ENCODE measurements at places on chromosomes 16 and 17.

GRCh38 chr16:68362947-68363657 lies 52.3 kb downstream of the PRMT7 start:
- no peak for DNase-seq

- DNase-seq, result no peak
These were observed 22.4 kb downstream of the SOCS3 start for GRCh38 chr17:78337244-78338109.

GRCh38 chr16:85006639-85007038 lies 4.7 kb downstream of the ZDHHC7 start:
- DNase-seq, result no peak

- DNase-seq, result no peak
These were observed 3.9 kb downstream of the IGFBP4 start for GRCh38 chr17:40447148-40447644.

DNA sequence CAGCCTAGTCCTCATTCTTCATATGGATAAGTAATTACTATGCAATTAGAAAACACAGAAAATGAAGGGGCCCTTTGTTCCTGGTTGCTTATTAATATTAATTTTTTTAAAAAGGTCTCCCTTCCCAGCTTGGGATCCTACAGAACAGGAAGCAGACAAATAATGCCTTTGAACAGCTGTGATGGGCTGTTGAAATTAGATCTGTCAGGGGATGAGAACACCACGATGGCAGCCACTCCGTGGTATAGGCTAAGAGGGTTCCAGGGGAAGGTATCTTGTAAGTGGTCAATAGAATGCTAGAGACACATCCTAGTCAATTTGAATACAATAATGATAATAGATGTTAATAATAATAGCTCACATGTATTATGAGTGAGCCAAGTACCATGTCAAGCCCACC lies 83.1 kb downstream of the CCDC182 start:
- DNase-seq, result no peak

- no peak for DNase-seq
These were observed 33.1 kb downstream of the SMARCE1 start for GRCh38 chr17:40614431-40615067.

DNA sequence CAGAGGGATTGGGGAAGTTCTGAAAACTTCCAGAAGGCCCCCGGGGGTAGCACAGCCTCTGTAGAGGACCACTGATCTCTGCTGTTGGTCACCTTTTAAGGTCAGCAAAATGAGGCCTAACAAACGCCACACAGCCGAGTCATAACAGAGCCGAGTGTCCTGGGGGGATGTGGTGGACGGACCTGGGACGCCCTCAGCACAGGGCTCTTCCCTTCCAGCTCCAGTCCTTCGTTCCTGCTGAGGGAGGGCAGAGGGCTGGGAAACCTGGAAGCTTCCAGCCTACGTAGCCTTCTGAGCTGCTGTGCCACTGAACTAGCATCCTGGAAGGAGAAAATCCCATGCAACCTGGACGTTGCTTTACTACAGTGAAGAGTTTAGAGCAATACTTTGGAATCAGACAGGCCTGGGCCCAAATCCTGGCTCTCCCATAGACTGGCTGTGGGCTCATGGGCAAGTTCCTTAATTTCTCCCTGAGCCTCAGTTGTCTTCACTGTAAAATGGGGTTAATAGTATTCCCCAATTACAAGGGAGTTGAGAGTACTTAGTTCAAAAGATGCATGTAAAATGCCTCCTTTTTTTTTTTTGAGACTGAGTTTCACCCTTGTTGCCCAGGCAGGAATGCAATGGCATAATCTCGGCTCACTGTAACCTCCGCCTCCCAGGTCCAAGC lies 34.4 kb upstream of the ZCCHC14 start:
- no peak for DNase-seq

- no peak for DNase-seq
These were observed 75.4 kb downstream of the HLF start for GRCh38 chr17:55340176-55340575.

GRCh38 chr17:44308865-44309264 lies 464 bp downstream of the RUNDC3A start:
- no peak for DNase-seq

DNA sequence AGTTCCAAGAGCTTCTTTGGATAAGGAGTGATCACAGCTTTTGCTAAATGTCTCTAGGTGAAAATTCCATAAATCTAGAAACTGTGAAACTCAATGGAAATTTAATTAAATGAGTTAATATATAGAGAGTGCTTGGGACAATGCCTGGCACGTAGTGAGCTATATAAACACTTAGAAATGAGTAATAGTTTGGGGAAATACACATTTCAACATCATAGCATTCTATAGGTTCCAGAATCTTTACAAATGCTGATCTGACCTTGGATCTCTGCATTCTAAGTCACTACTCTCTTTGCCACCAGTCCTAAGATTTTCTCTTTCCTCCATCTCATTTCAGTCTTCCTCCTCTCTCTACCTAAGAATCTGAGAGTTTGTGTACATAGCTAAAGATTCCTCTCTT lies 175.6 kb downstream of the SOX9 start:
- DNase-seq, result no peak

DNA sequence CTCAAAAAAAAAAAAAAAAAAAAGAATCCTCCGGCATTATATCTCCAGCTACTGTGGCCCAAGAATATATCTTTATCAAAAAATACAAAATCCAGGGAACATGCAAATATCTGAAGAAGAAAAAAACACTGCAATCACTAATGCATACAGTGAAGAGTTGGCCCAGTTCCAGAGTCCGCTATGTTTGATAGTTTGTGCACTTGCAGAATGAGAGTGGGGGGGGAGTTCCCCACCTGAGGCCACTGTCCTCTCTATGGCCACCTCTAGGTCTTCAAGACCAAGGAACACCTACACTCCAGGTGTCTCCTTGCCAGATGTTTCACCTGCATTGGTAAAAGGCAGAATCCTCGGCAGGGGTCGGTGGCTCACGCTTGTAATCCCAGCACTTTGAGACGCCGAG lies 4.0 kb downstream of the ZNF785 start:
- no peak for DNase-seq

DNA sequence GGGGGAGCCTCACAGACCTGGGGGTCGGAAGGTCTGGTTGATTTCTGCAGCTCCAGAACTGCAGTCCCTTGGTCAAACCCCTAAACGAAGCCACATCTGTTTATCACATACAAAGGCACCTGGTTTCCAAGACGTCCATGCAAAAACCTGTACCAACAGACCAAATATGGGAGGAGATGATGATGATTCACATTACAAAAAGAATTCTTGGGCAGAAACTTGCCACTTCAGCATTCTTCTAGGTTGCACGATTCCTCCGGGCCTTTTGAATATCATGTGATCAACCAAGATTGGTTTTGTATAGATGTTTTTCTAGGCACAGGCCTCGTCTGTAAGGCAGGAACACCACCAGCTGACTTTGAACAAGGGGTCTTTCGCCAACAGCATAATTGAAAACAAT lies 466.3 kb downstream of the SOX9 start:
- DNase-seq, result no peak

DNA sequence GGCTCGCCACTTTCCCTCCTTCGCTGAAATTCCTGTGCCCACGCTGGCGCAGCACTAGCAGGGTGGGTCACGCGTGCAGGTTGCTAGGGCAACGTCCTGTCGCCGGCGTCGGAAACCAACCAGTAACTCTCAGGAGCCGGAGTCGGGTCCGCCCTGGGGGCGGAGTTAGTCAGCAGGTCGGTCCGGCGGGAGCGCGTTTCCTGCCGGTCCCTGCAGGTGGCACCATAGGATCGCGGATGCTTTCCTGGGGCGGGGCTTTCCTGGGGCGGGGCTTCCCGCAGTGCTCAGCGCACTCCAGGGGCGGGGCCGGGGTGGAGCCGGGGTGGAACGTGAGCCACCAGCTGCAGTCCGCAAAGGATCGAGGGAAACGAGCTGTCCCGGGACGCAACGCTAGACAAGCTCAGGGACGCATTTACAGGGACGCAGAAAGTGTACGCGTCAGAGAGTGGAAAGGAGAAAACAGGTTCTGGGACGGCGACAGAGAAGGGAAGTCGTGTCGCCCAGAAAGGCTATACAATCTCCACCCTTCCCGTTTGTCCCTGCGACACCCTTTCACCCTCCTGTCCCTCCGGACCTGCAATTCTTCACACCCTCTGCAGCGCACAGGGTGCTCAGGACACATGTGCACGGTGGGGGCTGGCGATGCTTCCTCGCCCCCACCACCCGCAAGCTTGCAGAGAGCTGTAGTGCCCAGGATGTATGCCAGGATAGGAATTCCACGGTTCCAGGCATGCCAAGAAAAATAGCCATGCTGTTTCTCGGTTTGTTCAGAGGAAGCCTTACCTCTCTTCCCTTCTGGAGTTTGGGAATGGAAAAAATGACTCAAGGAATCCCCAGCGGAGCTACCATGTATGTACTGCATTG lies 12.3 kb downstream of the COPZ2 start:
- peak; percentile 98 for DNase-seq

DNA sequence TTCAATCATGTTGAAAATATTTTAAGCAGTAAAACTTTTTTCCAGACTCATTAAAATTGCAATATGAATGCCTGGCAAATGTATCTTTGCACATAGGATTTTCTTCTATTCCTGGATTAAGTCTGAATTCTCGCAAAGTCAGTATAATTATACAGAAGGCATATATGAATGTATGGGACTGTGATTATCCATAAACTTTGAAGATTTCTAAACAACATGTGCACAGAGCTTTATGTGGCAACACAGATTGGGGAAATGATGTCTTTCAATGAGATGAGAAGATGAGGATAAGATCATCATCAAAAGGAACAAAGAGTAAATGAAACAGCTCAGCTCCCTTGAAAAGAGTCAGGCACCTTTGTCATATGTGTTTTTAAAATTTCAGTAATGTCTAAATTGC lies 635.3 kb downstream of the CDH11 start:
- no peak for DNase-seq

DNA sequence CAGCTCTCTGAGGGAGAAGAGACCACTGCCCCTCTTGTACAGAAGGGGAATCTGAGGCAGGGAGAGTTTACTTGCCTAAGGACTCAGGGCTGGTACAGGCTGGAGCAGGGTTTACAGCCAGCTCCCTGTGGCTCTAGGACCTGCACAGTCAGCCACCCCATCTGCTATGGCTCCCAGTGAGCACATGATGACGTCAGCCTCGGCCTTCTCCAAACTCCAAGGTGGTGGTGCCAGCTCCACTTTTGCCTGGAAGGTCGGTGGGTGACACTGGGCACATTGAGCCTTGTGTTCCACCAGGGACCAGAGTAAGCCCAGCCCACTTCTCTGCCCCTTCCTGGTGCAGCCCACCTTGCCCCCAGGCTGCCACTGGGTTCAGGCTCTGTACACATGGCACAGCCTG lies 202.2 kb downstream of the ENGASE start:
- no peak for DNase-seq

DNA sequence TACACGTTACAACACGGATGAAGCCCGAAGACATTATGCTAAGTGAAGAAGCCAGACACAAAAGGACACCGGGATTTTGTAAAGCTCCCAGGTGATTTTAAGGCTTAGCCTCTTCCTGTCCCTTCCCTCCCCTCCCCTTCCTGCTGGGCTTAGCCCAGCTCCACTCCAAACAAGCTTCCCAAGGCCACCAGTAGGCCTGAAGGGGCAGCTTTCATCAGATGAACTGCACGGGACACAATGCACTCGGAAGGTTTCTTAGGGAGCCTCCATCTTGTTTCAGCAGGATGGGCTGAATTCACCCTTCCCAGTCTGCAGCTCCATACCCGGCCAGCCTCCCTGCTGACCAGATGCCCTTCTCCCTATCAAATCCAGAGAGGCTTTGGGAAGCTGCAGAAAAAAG lies 10.4 kb downstream of the MEFV start:
- no peak for DNase-seq

- no peak for DNase-seq
These were observed 24.4 kb upstream of the ADCY9 start for GRCh38 chr16:4140652-4141051.

GRCh38 chr17:51200295-51200694 lies 34.1 kb downstream of the NME2 start:
- no peak for DNase-seq

DNA sequence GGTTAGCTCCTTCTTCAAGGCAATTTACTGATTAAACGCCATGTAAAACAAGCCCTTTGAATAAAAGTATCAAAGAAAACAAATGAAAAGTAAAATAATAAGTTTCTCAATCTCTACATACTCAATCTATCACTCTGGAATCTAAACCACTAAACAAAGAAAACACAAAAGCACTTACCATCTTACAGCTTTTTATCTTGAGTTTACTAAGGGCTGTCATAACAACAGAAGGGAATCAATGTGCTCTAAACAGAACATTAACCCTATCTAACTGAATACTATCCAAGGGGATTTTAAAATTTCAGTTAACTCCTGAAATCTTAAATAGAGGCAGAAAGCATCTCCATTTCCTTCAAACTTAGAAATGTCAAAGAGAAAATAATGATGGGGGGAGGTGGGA lies 3.4 kb downstream of the SKA2 start:
- DNase-seq, result no peak

- no peak for DNase-seq
These were observed 1.3 kb upstream of the LRRC37A3 start for GRCh38 chr17:64920419-64921172.

GRCh38 chr16:89861648-89862047 lies 11.7 kb upstream of the TCF25 start:
- no peak for DNase-seq

- no peak for DNase-seq
These were observed 18.1 kb upstream of the SHCBP1 start for GRCh38 chr16:46638947-46639925.

DNA sequence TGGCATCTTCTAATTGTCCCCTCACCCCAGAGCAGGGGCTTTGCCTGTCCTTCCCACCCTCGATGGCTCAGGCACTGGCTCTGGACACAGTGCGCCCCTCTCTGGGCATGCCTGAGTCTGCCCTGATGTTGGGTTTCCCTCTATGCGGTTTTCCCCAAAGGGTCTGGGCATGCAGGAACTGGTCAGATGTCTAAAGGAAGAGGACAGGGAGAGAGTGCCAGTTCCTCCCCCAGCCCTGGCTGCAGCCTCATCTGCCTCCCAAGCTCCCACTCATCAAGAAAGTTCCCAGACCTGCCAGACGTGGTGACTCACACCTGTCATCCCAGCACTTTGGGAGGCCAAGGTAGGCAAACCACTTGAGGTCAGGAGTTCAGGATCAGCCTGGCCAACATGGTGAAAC lies 41.3 kb upstream of the PABPN1L start:
- DNase-seq, result no peak

GRCh38 chr16:87838643-87839541 lies 30.4 kb downstream of the SLC7A5 start:
- DNase-seq, result no peak

GRCh38 chr17:47975823-47976205 lies 4.9 kb downstream of the CDK5RAP3 start:
- DNase-seq, result no peak

GRCh38 chr16:30567991-30568638 lies 3.4 kb downstream of the ZNF688 start:
- no peak for DNase-seq

DNA sequence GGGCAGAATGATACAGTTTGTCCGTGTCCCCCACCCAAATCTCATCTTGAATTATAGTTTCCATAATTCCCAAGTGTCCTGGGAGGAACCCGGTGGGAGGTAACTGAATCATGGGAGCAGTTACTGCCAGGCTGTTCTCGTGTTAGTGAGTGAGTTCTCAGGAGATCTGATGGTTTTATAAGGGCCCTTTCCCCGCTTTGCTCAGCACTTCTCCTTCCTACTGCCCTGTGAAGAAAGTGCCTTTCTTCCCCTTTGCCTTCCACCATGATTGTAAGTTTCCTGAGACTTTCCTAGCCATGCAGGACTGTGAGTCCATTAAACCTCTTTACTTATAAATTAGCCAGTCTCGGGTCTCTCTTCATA lies 28.9 kb upstream of the SEC14L1 start:
- no peak for DNase-seq

GRCh38 chr17:70292366-70292765 lies 123.0 kb downstream of the KCNJ2 start:
- no peak for DNase-seq

- DNase-seq, result no peak
These were observed 91.4 kb upstream of the SALL1 start for GRCh38 chr16:51242296-51242994.
